ENCODE measurements at places on chromosomes 1 and 21. TPM values are rescaled to one million over a fixed set of nuclear protein-coding genes. Genes with fewer than 3 reads are reported as not detected.

Gene ITGB3BP
- 21.7 TPM for total RNA-seq

- DNase-seq = peak; percentile 93
Observed at GRCh38 chr1:39653546-39654031, 14.1 kb upstream of the HEYL start.

Gene TSPEAR
- total RNA-seq = 0.55 TPM

Gene NUP210L
- 24.4 TPM for total RNA-seq

GRCh38 chr1:23004112-23004511, 11.5 kb downstream of the TEX46 start:
- DNase-seq = no peak

Gene PLPPR4
- total RNA-seq = 8.7 TPM

GRCh38 chr1:243850202-243850451, at the start of gene AKT3:
Gene AKT3 (minus strand): TSS chr1:243850243. CDS start chr1:243843170, 7,073 bp downstream.
- no peak for DNase-seq

DNA sequence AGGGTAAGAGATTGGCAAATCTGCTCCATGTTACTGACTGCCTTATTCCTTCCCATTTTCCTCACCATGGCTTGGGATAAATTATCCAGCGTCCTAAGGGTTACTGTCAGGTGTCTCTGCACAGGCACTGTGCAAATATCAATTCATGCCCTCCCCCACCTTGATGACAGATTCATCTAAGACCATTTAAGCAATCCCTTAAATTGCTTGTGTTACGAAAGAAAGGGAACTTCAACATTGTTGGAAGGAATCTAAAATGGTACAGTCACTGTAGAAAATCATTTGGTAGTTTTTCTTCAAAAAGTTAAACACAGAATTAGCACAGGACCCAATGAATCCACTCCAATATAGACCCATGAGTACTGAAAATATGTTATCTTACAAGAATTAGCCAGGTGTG, 17.6 kb upstream of the MTARC2 start:
- DNase-seq = no peak

DNA sequence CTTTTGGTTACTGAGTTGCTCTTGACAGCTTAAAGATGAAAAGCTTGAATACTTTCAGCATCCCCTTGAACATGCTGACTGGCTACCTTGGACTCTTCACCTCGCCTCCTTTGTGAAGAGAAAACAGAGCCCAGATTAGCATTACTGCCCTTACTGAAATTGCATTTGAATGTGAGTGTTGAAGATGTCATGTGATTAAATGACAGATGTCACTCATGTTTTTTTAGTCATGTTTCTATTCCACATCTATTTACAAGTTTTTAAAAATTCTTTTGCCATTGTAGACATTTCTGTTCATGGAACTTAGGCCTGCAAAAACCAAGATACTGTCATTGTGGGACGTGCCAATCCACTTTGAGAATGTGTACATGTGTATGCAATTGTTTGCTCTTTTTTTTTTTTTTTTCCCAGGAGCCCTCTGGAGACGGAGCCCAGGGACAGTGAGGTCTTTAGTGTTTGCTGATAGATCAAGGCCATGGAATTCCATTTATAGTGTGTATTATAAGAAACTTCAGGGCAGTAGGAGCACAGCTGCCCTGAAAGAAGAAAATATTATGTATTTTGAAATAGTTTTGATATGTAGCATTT, 25.7 kb upstream of the IVNS1ABP start:
- no peak for DNase-seq

- no peak for DNase-seq
Observed at GRCh38 chr1:56917356-56917755, 48.5 kb downstream of the C8B start.

DNA sequence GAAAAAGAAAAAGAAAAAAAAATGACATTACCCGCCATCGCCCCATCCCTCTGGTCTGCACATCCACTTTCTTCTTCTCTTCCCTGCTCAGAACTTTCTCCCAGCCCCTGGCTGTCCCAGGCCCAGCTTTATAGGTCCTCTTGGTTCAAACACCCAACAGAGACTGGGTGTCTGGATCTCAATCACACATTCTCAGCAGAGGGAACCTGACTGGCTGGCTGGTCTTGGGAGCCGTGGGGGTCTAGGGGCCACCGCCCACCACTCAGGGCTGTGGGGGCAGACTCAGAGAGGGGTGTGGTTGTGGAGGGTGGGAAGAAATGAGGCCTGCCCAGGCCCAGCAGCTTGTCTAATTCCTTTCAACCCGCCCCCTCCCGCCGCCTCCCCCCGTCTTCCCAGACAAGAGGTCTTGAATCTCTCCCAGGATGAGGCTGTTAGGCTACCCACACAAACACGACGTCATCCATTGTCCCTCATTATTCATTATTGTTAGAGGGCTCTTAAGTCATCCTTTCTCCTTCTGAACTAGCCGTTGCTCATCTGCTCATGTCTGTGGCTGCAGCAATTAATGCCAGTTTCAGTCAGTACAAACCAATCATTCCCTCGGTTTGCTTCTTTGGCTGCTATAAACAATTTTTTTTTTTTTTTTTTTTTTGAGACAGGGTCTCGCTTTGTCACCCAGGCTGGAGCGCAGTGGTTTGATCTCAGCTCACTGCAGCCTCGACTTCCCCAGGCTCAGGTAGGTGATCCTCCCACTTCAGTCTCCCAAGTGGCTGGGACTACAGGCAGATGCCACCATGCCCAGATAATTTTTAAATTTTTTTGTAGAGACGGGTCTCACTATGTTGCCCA, 40.6 kb upstream of the CLIC4 start:
- DNase-seq = no peak

GRCh38 chr1:244672946-244673682, 20.2 kb downstream of the DESI2 start:
- peak; percentile 84 for DNase-seq

- no peak for DNase-seq
Observed at GRCh38 chr1:179493323-179493722, 82.4 kb downstream of the NPHS2 start.

DNA sequence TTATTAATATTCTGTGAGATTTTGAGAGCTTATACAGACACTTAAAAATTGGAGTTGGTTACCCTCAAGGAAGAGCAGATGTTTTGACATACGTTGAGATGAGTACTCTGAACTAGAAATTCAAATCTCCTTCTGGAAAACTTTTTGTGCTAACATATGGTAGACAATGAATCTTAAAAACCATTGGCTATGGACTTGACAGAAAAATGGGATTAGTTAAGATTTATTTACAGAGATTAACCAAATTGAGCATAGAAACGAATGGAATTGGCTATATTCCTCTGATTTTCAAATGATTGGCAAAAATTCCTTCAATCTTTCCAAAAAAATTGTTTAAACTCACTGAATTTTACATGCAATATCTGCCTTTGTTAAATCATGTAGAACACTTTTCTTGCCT, 1392.9 kb downstream of the BRINP3 start:
- no peak for DNase-seq

Gene TRABD2B
- total RNA-seq = 2.0 TPM

Gene KRTAP12-2
- total RNA-seq = not detected

DNA sequence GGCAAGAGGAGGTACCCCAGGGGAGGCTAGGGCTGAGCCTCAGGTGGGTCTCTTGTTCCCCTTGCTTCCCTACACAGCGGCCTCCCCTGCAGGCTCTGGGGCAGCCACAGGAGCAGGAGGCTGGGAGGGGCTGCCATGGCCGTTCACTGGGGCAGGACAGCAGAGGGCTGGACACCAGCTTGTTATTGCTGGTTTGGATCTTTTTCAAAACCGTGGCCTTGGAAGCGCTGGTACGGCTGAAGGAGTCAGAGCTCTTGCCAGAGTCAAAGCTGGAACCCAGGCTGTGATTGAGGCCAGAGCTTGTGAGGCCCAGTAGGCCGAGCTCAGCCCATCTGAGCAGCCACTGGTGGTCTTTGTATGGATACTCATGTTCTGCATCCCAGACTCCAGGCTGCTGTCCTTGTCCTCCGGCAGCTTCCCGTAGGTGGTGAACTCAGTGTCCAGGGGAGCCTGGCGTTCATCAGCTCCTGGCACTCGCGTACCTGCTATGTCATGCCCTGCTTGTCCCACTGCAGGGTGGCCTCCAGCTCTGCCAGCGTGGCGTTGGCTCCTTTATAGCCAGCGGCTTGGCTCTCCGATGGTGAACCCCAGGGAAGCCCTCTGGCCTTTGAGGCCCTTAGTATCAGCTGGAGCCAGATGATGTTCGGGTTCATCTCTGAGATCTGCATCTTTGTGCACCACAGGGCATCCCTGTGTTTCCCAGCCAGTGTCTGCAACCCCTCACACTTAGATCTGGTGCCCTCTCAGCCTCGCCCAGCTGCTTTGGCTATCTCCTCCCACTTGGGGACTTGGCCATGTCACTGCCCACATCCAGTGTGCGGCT, 40.3 kb upstream of the THEM4 start:
- peak; percentile 37 for DNase-seq

Measured in testis (tissue), 5 donors.